ENCODE measurements at places on chromosomes 5 and 9.

GRCh38 chr9:95848764-95849163 lies 26.7 kb upstream of the ERCC6L2 start:
- no peak for DNase-seq

GRCh38 chr5:1378866-1379659 lies 34.2 kb upstream of the CLPTM1L start:
- DNase-seq: no peak

DNA sequence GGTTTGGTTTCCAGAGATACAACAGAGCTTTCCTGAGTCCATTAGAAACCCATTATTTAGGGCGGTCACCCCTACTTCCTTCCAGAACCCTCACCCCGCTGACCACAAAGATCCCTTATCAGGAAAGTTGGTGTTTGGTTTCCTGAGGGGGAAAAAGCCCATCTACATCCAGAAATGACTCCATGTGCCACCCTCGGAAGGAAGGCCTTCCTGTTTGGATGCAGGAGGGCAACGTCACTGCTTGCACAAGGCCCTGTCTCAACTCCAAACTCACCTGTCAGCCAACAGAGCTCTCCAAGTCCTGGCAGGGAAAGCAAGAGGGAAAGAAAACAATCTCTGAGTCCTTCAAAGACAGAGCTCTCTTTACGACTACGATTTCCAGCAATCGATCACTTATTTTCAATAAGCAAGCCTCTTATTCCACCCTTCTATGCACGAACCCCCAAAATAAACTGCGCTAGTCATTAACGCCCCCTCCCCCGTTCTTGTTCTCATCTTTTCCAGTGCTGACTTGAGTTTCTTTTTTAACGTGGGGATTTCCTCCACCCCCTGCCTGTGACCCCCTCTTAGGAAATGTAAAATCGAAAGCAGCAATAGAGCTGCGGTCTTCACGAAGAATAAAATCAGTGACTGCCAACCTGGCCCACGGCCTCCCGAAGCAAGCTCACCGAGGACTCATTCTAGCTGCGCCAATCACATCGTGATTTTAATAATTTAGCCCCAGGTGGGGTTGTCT lies 35.7 kb upstream of the NTNG2 start:
- DNase-seq: no peak

DNA sequence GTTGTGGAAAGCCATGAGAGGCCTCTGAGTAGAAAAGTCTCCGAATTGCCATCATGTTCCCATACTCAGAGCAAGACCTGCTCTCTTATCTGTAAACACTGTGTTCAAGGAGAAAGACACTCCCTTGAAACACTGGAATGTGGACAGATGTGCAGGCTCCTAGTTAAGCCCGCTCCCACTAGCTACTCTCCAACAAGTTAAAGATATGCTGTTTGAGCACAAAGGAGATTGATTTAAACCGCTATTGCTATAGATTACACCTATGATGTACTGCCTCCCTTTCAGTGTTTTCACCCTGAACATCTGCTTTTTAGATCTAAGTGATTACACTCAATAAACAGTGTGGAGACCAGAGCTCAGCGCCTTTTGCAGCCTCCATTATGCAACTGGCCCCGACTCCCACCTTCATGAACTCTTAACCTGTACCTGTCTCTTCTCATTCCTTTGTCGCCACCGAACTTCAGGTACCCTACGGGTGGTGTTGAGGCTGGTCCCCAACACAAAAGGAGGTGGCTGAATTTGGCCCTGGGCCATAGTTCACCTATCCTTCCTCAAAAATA lies 47.5 kb downstream of the TMEM245 start:
- no peak for DNase-seq

- DNase-seq: no peak
Measured at GRCh38 chr5:82784521-82784920, 292.7 kb downstream of the TMEM167A start.

GRCh38 chr5:14946815-14947620 lies 75.4 kb upstream of the ANKH start:
- DNase-seq: no peak

DNA sequence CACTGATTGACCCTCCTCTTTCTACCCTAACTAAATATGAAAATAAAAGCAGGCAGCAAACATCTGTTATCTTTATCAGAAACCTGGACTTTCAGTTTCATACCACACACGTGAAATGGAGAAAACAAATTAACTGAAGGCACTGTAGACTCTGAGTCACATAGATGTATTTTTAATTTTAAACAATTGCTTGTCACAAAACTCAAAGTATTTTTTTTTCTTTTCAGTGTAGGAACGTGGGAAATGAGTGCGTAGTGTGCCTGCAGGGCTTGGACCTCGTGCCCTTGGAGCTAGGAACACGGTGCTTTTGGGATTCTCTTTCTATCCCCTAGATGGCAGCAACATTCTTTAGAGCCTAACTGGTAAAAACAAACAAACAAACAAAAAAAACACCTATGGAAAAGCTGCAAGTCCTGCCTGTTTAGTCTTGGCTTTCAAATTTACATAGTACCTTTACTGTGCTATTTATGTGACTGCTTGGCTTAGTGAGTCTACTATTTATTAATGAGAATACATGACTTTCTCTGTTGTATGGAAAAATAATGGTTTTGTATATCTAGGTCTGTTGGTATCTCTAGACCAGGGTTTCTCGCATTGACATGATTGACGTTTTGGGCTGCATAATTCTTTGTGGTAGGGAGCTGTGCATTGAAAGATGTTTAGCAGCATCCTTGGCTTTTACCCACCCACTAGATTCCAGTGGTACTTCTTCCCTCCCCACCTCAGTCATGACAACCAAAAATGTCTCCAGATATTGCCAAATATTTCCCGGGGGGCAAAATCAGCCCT lies 16.8 kb upstream of the ACTBL2 start:
- DNase-seq: no peak

GRCh38 chr5:33299621-33300208 lies 141.1 kb upstream of the TARS1 start:
- peak; percentile 44 for DNase-seq

GRCh38 chr5:51573835-51574234 lies 190.6 kb downstream of the ISL1 start:
- DNase-seq: no peak

DNA sequence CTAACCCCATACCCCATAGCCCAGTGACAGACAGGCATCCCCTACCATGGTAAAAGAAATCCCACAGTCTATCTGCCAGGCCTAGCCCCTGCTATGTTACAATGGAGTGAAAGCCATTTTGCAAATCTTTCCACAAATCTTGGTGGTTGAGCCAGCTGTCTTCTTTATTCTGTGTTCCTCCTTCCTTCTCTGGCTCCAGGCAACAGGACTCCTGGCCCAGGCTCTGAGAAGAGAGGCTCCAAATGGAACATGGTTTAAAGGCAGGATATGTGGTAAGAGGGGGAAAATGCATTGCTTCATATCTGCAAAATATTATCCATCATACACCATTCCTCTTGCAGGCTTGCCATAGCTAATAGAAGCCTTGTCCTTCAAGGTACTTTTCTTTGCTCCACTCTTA lies 25.2 kb downstream of the FGF1 start:
- DNase-seq: no peak

- DNase-seq: no peak
Measured at GRCh38 chr5:7473668-7474215, 77.8 kb downstream of the ADCY2 start.

GRCh38 chr5:84862132-84862531 lies 477.5 kb upstream of the EDIL3 start:
- DNase-seq: no peak

Measured in GM04503 (cell line).